ENCODE measurements at places on chromosomes 4 and X.

GRCh38 chr4:4762909-4763821 is 96.3 kb upstream of the MSX1 start:
- DNase-seq: peak; percentile 33

- peak; percentile 30 for DNase-seq
Observed at GRCh38 chr4:55865228-55865806, 11.9 kb downstream of the EXOC1 start.

- no peak for DNase-seq
Observed at GRCh38 chr4:120965938-120966337, 43.4 kb upstream of the PRDM5 start.

DNA sequence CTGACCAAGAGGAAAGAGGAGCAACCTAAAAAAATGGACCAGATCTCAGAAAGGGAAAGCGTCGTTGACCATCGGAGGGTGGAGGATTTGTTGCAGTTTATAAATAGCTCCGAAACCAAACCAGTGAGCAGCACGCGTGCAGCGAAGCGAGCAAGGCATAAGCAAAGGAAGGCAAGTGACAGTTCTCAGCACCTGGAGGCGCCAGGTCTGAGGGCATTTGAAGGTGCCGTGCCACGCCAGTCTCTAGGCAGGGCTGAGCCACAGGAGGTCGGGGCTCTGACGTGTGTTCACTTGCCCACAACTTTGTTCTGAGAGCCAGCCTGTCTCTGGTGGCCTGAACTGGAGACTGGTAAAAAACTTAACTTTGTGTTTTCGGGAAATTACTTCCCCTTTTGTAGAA is 59.7 kb downstream of the TNIP2 start:
- no peak for DNase-seq

DNA sequence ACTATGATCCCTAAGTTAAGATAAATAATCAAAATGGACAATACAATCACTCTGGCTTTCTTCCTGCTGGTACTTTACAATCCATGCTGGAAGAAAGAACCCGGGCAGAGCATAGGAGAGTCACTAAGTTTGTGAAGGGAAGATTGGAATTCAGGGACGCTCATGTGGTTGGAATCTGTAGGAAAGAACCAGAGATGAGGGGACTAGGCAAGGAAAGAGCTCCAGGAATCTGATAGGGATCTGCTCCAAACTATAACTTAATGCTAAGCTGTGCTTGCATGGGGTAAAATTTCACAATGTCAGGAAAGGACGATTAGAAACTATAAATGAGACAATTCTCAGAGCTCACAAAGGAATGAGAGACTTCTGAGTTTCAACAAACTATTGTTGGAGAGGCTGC is 167.5 kb downstream of the ADGRA3 start:
- DNase-seq: no peak

GRCh38 chr4:185283723-185284122 is 74.3 kb downstream of the SNX25 start:
- DNase-seq: peak; percentile 9

DNA sequence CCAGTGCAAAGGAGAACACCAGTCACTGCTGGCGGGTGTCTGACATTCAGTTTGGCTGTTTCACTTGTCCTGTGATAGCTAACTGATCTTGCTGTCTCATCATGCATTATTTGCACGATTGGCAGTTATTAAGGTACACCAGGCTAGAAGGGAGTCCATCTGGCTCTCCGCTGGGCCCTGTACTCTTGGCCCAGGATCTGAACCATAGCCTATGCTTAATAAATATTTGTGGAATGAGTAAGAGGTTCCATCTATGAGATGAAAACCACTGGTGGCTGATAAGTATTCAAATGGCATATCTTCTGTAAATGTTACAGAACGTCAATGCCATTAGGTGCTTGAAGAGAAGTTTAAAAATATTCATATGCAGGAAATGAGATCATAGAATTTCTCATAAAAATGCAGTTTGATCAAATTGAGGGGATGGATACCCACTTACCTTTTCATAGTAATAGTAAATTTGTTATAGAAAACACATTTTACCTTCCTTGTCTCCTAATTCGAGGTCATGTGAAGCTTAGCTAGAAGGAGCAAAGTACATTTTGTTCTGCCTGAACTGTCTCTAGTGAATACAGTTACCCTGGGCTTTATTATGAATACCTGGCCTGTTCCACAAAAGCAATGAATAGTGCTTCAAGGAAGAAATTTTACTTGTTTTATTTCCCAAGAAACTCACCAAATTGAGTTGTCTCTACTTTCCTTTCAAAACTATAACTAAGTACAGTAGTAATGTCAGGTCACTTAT is 213.5 kb downstream of the CBR4 start:
- peak; percentile 47 for DNase-seq

DNA sequence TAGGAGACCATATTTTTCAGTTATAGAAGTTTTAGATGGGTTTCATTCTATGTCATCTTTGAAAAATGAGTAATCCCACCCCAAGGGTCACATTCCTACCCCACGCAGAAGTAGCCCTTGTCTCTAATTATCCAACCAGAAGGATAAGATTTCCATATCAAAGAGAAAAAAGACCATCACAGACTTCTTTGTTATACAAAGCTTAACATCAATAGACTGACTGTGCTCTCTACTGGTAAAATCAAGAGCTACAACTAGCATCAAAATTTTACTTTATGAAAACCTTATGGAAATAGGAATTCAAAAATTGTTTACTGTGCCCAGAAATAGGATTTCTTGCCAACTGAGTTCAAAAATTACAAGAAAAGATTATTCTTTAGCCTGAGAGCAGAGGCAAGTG is 24.9 kb downstream of the TNMD start:
- no peak for DNase-seq

GRCh38 chr4:154004016-154004415 is 215.1 kb upstream of the SFRP2 start:
- no peak for DNase-seq

- DNase-seq: no peak
Observed at GRCh38 chr4:17770845-17771244, 10.6 kb downstream of the FAM184B start.

GRCh38 chr4:135065366-135065765 is 863.8 kb upstream of the PABPC4L start:
- no peak for DNase-seq

GRCh38 chr4:1744552-1744951 is 23.2 kb downstream of the TACC3 start:
- no peak for DNase-seq
